ENCODE measurements at places on chromosomes 5 and 9.

DNA sequence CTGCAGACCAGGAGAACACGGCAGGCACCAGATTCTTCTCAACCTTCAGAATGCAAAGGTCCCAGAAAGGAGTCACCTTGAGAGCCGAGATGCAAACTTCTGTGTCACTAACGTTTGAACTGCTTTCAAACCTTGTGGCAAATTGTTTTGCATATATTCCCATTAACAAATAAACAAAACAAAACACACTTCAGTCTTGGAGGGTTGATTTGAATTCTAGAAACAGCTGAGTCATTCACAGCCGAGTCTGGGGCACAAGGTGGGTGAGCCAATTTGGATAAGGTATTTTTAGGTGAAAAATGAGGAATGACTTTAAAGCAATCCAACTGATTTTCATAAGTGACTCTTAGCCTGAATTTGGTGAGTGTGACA, 38.8 kb upstream of the ANKRD33B start:
- DNase-seq, result no peak
- no peak overlapping the region for H3K4me3 ChIP-seq
- H3K27me3 ChIP-seq, result no peaks in the 10 kb centered on the region

GRCh38 chr9:137800196-137801022, 77.2 kb upstream of the CACNA1B start:
- no peaks in the 10 kb centered on the region for H3K27me3 ChIP-seq
- peaks cover 57% of the 10 kb centered on the region for H3K36me3 ChIP-seq
- DNase-seq, result no peak
- no peak overlapping the region for H3K4me3 ChIP-seq
- no peaks in the 10 kb centered on the region for H3K4me1 ChIP-seq

- no peak overlapping the region for H3K27ac ChIP-seq
- H3K4me1 ChIP-seq, result no peaks in the 10 kb centered on the region
- no peak for DNase-seq
- no peaks in the 10 kb centered on the region for H3K27me3 ChIP-seq
- no peaks in the 10 kb centered on the region for H3K36me3 ChIP-seq
Observed at GRCh38 chr9:7405924-7406604, 393.5 kb downstream of the DMAC1 start.

DNA sequence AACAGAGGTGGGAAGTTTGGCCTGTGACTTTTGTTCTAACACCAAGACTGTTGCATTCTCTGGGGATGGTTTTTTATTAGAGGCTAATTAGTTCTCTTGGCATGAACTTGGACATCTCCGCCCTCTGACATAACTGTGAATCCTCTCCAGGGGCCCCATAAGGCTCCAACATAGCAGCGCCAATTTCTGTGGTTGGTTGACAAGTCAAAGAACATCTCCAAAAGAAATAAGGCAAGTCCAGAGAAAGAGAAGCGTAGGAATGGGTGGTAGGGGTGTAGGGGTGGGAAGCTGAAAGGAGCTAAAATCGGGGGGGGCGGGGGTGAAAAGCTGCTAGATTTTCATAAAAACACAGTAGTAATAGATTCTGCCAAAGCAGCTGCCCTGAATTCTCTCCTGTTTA, 81.0 kb upstream of the DAB2 start:
- H3K4me1 ChIP-seq, result no peaks in the 10 kb centered on the region
- no peak overlapping the region for H3K27ac ChIP-seq
- DNase-seq, result no peak
- H3K4me3 ChIP-seq, result no peak overlapping the region

GRCh38 chr9:70404261-70404660, 10.2 kb downstream of the KLF9 start:
- no peak overlapping the region for H3K27ac ChIP-seq
- DNase-seq, result no peak
- H3K27me3 ChIP-seq, result no peaks in the 10 kb centered on the region
- peaks cover 38% of the 10 kb centered on the region for H3K4me1 ChIP-seq

All from effector memory CD4-positive, alpha-beta T cell (primary cell).